ENCODE measurements at places on chromosomes 2 and 18.

GRCh38 chr2:224393157-224393872, 8.6 kb downstream of the FAM124B start:
- DNase-seq, result no peak

DNA sequence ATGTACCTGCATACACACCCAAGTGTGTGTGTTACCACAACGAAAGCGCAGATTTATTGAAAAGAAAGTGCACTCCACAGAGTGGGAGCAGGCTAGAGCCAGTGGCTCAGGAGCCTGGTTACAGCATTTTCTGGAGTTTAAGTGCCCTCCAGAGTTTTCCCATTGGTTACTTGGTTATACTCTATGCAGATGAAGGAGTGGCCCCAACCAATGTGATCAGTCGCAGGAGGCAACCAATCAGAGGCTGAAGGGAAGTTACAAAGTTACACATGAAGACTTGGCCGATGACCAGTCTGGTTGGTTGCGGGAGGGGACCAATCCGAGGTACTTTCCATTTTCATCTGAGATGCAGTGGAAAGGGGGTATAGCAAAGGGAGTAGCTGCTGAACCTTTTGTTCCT, 13.5 kb upstream of the PRLH start:
- no peak for DNase-seq

GRCh38 chr2:61471905-61472805, 1.3 kb upstream of the USP34 start:
- peak; percentile 22 for DNase-seq

DNA sequence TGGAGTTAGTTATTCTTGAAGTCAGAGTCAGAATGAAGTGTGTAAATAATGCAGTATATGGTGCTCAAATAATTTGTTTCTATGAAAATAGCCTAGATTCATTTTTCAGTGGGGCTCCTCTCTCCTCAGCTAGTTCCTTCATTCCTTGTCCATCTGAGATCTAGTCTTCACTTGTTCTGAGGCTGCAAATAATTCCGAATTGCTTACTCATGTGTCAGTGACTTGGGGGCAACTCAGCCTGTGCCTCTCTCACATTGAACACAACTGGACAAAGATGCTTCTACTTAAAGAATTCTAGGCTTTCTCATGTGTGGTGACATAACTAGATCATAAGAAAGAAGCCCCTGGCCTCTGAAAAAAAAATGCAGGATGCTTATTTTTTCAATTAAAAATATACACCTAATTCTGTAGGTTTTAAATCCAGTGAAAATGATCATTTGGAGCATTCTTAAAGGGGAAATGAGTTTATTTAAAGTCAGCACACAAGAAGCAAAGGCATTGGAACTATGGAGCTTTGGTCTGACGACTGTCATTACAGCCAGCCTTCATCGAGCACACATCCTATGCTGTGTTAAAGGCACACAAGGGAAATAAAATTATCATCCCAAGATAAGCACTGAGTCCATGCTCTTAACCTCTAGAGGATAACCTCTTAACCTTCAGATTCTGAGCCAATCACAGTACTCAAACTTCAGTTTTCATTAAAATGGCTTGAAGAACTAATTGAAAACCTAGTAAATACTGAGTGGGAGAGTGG, 24.8 kb upstream of the SCN7A start:
- no peak for DNase-seq

DNA sequence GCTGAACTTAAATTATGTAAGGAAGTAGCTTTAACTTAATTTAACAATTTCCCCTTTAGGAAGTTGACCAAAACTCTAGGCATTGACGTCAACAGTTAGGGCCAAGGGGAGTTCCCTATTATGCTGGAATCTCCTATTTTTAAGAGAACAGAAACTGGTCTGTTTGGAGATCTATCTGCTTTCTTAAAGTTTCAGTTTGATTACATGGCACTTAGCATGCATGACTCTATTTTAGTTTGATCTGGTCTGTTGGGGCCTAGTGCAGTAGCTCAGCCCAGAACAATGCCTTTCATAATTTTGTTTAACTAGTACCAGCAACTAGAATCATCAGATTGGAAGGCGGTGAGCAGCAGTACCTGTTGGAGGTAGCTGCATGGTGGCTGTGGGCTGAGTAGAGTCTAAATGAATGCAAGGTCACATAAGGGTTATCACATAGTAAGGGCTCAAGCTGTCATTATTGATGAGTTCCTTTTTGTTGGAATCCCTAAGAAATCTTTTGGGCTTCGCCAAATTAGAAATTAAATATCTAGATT, 60.5 kb upstream of the ZNG1B start:
- DNase-seq, result no peak

GRCh38 chr2:156327835-156328695, 4.5 kb downstream of the NR4A2 start:
- DNase-seq, result no peak

GRCh38 chr2:39484620-39485495, 47.8 kb upstream of the MAP4K3 start:
- DNase-seq, result no peak

- no peak for DNase-seq
These were observed 5.3 kb downstream of the DNMT3A start for GRCh38 chr2:25336383-25336841.

DNA sequence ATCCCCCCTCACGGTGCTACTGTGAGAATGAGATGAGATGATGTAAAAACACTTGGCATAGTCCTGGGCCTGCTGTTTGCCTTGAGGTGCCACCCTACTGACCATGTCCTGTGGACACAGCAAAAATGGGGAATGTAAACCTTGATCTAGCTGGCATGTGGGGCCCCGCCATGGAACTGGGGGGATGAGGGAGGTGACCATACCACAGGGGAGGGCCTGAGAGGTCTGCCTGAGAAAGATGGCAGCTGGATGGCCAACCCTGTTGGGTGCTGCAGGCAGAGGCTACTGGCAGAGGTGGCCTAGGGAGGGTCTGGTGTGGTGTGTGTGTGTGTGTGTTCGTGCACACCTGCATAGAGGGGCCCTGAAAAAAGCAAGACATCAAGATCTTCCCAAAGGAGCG, 777 bp downstream of the HAAO start:
- DNase-seq, result no peak

GRCh38 chr18:32424696-32425095, 46.0 kb downstream of the GAREM1 start:
- DNase-seq, result no peak
